GM12864 (cell line): ENCODE measurements at places on chromosomes 2 and 18.

DNA sequence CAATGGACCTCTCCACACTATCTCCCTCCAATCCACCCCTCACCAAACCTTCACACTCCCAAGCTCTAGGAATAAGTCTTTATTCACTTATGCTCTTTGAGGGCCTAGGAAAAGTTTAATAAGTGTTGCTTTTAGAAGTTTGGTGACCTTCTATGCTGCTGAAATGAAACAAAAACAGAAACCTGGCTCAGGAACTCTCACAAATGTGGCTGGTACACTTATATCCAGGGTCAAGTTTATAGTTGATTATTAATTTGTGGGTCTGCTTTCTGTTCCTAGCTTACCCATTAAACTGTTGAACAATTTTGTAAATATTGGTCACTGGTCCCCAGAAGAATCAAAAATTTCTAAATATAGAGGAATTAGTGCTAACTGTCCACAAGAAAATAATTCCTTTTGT is 14.2 kb upstream of the ANKRD44 start:
- DNase-seq: no peak

DNA sequence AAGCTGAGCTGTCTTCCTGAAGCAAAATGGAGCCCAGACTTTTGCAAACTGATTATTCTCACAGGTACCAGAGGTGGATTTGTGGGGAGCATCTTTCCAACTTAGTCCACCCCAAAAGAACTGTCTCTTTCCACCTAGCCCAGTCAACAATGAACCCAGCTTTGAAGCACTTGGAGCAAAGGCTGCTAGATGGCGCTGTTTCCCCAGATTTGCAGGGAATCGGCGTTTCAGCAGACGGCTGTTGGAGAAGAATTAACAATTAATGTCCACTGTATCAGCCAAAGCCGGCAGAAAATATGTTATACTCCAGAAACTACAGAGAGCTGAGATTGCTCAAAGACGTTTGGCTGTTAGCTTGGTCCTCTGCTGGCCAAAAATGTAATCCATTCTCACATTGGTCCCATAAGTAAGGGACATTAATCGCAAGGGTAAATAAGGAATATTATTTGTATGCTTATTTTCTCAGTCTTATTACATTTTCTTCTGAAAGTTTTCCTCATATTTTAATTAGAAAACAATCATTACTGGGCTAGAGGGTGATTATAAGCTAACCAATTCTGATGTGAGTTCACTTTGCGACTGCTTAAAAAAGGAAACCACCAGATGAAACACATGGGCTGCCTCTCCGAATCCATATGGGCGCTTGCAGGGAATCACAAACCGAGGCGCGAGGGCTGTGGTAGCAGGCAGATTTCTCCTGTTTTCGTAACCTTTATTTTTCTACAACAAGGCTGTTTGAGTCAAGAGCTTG is 423.8 kb upstream of the MEX3C start:
- peak; percentile 27 for DNase-seq

DNA sequence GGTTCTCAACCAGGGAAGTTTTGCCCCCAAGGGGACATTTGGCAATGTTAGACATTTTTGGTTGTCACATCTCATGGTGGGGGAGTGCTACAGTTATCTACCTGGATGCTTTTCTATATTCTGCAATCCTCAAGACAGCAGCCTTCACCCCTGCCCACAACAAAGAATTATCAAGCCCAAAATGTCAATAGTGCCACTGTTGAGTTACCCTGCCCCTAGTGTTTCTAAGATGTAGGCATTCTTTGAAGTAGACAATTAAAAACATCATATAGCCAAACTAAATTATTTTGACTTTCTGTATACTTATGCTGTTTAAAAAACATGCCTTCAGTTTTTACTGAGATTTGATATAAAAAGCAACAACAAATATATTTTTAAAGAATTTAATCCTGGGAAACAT is 48.0 kb downstream of the ABI2 start:
- no peak for DNase-seq

DNA sequence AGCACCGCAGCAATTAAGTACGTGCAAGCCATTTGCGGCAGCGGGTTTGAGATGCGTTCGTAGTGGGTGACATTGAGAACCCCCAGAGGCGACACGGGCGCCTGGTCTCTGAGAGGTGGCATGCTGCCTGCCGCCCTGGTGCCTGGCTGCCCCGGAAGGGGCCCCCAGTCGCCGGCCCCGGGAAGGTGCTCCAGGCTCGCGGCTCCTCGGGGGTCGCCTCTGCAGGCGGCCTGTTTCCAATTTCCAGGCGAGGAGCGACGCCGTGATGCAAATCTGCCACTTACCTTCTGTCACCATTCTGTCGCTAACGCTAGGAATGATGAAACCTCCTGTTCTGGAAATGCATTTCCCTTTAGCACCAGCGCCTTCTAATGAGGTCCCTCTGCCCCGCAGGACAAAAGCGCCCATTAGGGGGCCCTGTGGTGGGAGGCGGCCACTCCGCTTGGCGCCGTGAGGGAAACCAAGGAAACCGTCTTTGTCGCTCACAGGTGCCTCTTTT is 13.0 kb downstream of the KIF5C start:
- DNase-seq: no peak

DNA sequence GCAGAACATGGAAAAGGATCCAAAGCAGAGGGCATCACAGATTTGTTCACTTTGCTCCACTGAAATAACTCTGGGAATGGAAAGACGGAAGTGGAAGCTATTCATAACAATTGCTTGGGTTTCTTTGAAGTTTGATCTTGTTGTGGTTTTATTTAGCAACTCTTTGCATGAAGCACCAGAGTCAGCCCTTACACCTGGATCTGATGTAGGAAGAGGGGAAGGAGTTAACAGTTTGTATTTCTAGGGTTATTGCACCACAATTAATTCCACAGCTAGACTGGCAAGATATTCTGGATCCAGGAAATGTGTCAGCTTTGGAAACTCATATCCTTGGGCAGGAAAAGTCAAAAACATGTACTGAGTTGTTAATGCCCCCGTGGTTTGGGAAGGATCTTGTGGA is 1143.4 kb downstream of the CNTNAP5 start:
- DNase-seq: no peak
